NCI-H2227 treated with DMSO at 0.1 percent for 48 hours (cell line): ENCODE measurements at places on chromosomes 12 and 14.
A peak's percentile ranks its signal among the peaks of the same experiment; 100 is the strongest.

DNA sequence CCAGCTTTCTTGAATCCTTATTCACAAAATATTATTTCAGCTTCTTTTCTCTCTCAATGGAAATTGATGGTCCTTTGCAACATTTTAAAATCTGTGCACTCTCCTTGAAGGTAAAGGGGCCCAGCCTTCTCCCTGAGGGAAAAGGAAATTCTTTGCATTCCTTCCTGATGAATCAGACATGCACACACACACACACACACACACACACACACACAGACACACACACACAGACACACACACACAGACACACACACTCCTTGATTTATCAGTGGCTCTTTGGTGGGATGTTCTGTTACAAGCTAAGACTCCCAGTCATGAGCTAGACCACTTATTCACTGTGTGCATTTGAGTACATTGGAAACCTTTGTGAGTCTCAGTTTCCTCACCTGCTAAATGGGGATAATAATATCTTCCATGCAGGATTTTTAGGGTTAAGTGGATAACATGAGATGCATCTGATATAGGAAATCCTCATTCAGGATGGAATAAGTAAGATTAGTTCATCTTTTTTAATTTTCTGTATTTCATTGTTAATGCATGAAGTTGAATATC lies 45.1 kb upstream of the HMGA2 start:
- DNase-seq, result no peak

DNA sequence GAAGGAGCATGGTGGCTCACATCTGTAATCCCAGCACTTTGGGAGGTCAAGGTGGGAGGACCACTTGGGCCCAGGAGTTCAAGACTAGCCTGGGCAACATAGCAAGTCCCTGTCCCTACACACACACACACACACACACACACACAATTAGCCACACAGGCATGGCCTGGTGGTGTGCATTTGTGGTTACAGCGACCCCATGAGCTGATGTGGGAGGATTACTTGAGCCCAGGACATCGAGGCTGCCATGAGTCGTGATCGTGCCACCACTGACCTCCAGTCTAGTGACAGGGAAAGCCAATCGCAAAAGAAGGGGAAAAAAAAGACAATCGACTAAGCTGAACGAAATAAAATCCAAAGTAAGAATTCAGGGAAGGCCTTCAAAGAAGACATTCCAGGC lies 67.9 kb downstream of the TBX3 start:
- no peak for DNase-seq

GRCh38 chr14:81269100-81269978 lies 48.6 kb upstream of the GTF2A1 start:
- peak; percentile 66 for DNase-seq

- DNase-seq, result no peak
These were observed 98.1 kb downstream of the ZFC3H1 start for GRCh38 chr12:71565535-71565934.

- no peak for DNase-seq
These were observed 50.5 kb downstream of the STX2 start for GRCh38 chr12:130788515-130788914.

DNA sequence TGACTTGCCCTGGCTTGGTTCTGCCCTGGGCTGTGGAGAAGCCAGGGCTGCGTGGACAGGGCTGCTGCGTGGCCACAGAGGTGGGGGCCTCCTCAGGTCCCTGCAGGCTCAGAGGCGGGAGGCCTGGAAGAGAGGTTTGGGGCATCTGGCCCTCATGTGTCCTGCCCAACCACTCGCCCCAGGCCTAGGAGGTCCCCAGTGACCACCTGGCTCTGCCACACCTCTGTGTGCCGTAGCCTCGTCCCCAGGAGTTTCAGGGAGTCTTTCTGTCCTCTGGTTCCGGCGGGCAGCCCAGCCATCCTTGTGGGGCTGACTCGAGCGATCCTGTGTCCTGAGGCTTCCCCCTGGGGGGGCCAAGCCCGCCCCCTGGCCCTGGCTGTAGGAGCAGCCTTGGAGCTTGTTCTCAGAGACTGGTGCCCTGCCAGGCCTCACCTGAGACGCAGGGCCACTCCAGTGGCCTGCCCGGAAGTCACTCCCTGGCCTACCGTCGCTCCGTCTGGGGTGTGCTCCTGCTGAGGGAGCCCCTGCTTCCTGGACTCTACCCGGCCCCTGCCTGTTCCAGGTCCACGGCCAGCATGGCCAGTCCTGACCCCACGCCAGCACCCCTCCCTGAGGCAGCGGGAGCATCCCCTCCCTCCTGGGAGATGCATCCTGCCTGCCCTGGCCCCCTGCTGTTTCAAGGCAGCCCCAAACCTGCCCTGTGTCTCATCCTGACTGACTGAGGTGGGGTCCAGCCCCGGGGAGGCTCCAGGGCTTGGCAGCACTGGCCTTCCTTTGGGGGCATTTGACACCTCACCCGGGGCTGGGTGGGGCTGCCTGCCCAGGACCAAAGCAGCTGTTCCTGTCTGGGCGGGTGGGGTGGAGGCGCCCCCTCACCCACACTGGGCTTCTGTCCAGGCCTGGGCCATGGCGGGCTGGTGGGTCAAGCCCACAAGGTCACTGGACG lies 13.9 kb downstream of the ASPG start:
- DNase-seq, result no peak
